Mesothelial cell of epicardium (in vitro differentiated cells): ENCODE measurements at places on chromosomes 1 and 21. TPM values are rescaled to one million over a fixed set of nuclear protein-coding genes. Genes with fewer than 3 reads are reported as not detected.

GRCh38 chr1:178434360-178434759 is 62.4 kb downstream of the CLEC20A start:
- no peaks in the 10 kb centered on the region for H3K36me3 ChIP-seq
- DNase-seq: no peak
- H3K27me3 ChIP-seq: no peaks in the 10 kb centered on the region
- peak overlapping the region; percentile 6 for H3K27ac ChIP-seq
- H3K4me3 ChIP-seq: no peak overlapping the region

- DNase-seq: no peak
- H3K27me3 ChIP-seq: no peaks in the 10 kb centered on the region
- peak overlapping the region; percentile 75 for H3K27ac ChIP-seq
- H3K4me3 ChIP-seq: no peak overlapping the region
Measured at GRCh38 chr1:19754482-19754881, 45.2 kb downstream of the TMCO4 start.

DNA sequence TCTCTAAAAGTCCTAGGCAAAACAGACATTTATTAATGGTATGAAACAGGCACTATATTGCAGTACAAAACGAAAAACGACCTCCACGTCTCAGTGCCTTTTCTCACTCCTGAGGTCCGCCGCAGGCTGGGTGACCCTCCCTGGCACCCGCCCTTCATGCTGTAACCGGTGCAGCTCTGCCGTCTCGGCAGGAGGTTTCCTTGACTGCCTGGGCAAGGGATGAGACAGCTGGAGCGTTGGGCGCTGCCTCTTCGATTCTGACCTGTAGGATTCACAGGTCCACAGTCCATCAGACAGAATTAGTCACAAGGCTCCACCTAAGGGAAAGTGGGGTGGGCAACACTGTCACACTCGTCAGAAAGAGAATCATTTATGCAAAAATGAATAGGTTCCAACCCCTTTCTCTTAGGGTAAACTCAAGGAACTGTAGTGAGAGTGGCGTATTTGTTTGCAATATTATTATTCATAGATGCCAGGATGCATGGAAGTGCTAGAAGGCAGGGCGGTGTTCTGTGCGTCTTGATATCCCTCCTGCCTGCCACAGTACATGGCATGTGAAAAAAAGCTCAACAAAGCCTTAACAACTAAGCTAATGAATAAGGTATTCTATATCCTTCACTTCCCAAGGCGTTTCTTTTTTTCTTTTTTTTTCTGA is 23.5 kb upstream of the ZBTB18 start:
- H3K36me3 ChIP-seq: no peaks in the 10 kb centered on the region
- H3K4me3 ChIP-seq: no peak overlapping the region
- peaks cover 7% of the 10 kb centered on the region for H3K4me1 ChIP-seq
- no peak overlapping the region for H3K27ac ChIP-seq
- DNase-seq: no peak

GRCh38 chr1:158951956-158952355 is 20.6 kb downstream of the PYHIN1 start:
- no peak overlapping the region for H3K4me3 ChIP-seq
- no peaks in the 10 kb centered on the region for H3K4me1 ChIP-seq
- no peak for DNase-seq
- H3K27ac ChIP-seq: no peak overlapping the region
- no peaks in the 10 kb centered on the region for H3K36me3 ChIP-seq

GRCh38 chr1:4016351-4017130 is 116.5 kb upstream of the C1orf174 start:
- no peaks in the 10 kb centered on the region for H3K4me1 ChIP-seq
- no peak overlapping the region for H3K27ac ChIP-seq
- DNase-seq: no peak
- no peak overlapping the region for H3K4me3 ChIP-seq
- H3K27me3 ChIP-seq: peaks cover 36% of the 10 kb centered on the region

GRCh38 chr1:8421721-8422120 is 103.8 kb downstream of the SLC45A1 start:
- no peak overlapping the region for H3K4me3 ChIP-seq
- no peak overlapping the region for H3K27ac ChIP-seq
- no peaks in the 10 kb centered on the region for H3K27me3 ChIP-seq
- H3K4me1 ChIP-seq: peaks cover 30% of the 10 kb centered on the region
- DNase-seq: no peak

DNA sequence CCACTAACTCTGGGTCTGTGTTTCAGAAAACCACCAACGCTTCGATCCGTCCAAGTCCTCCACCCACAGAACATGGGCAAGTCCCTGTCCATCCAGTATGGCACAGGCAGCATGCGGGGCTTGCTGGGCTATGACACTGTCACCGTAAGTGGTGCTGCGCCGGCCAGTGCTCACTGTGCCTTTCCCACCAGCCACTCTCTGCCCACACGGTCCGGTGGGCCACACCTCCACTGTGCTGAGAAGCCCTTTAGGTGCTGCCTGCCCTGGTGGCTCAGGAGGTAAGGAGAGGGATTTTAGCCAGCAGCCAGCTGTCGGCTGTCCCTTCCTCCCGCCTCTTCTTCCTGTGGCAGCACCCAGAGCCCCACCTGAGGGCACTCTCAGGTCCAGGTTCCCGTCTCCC is 33.9 kb downstream of the PROK1 start:
- no peak for DNase-seq
- H3K27me3 ChIP-seq: peaks cover 25% of the 10 kb centered on the region
- H3K36me3 ChIP-seq: no peaks in the 10 kb centered on the region
- no peaks in the 10 kb centered on the region for H3K4me1 ChIP-seq

Gene ANKRD35
- total RNA-seq: 0.40 to 0.61 TPM (median 0.58 TPM) in 3 replicates

Gene PLA2G2F
- not detected in 3 replicates for total RNA-seq

Gene CLDN8
- total RNA-seq: 1.2 to 1.4 TPM (median 1.2 TPM) in 3 replicates

Gene PGLYRP3
- not detected in 3 replicates for total RNA-seq

Gene ADGRB2
- total RNA-seq: 21.5 to 24.0 TPM (median 21.9 TPM) in 3 replicates

Gene ADGRL2
- total RNA-seq: 81.5 to 89.8 TPM (median 83.4 TPM) in 3 replicates

Gene FCER1G
- 0.40 to 1.8 TPM (median 1.3 TPM) in 3 replicates for total RNA-seq

Gene ALPL
- total RNA-seq: 0.59 to 1.2 TPM (median 0.89 TPM) in 3 replicates

Gene ARMH1
- 14.9 to 19.1 TPM (median 17.9 TPM) in 3 replicates for total RNA-seq

Gene S100A8
- not detected in 3 replicates for total RNA-seq
